CD4-positive, alpha-beta T cell treated with Interleukin-1 beta for 1 hour (primary cell): ENCODE measurements at places on chromosomes 13 and 19.

GRCh38 chr13:51906581-51906980 is 44.8 kb downstream of the CCDC70 start:
- no peak for DNase-seq

DNA sequence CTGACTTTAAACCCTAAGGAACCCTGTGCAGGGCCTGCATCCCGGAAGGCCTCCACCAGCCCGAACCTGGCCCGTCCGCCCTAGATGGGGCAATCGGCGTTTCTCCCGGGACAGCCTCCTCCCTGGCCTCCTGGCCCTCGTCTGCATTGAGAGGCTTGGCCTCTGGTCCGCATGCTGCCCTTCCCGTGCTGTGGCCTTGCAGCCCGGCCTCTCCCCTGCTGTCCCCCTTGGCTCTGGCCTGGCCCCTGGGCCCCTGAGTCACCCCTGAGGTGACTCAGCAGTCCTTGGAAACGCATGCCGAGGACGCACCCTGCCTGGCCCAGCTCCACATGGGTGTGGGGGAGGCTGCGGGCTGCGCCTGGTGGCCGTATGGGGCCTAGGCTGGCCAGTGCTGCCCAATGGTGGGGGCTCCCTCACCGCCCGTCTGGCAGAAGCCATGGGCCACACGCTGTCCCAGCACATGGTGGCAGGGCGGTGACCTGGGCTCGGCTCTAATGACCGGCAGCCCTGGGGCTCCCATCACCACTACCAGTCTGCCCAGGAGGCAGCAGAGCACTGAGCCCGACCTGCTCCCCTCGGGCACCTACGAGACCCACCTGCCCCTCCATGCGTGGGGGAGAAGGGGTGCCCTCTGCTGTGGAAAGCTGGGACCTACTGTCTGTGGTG is 25.7 kb downstream of the SH3GL1 start:
- no peak for DNase-seq

GRCh38 chr13:73059460-73060250 is 850 bp downstream of the KLF5 start:
- DNase-seq = peak; percentile 25

GRCh38 chr13:47046706-47047105 is 149.9 kb upstream of the HTR2A start:
- no peak for DNase-seq

DNA sequence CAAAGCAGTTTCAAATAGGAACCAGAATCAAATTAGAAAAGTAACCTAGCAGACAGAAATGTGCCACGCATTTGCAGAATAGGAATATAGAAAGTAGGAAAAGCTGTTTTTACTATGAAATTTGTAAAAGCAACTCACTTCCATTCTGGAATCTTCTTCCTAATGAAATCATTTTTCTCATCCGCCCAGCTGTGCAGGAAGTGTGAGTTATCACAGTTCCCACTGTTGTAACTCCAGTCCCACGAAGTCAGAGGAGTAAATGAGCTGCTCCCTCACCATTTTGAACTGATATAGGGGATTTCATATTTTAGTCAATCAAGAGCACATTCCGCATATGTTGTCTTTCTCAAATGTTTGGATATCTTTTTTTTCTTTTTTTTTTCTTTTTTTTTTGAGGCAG is 230.8 kb downstream of the TBC1D4 start:
- DNase-seq = no peak

DNA sequence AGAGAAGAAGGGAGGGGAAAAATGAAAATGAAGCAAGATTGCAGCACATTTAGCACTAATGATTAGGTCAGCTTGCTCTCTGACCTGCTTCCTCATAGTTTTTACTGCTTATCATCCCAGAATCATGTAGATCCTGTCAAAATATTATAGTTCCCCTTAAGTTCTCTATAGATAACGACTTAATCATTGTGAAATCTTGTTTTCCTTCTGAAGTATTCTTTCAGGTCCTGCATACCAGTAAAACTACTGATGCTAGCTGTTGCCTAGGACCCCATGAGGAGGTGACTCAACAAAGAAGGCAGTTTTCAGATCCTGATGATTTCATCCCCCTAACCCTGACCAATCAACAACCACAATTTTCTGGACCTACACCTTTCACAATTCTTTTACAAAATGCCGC is 1131.7 kb downstream of the SLITRK5 start:
- no peak for DNase-seq

GRCh38 chr19:9868983-9869617 is 34.0 kb downstream of the PIN1 start:
- DNase-seq = no peak

DNA sequence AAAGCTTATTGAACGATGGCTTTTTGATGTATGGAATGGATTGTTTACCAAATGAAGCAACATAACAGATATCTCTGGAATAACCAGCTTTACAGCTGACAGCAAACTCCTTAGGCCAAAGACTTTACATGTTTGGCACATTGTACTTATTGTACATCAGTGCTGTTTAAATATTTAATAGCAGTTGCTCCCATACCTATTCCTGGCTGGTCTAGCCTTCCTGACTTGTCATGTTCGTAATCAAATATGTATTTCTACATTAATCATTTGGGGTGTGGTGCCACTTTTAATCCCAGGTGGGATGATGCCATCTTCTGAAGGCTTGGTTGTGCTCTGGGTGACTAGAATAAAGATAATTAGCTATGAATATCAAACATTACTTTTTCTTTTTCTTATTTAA is 67.4 kb upstream of the FRY start:
- DNase-seq = no peak

- no peak for DNase-seq
Measured at GRCh38 chr19:31439270-31439573, 90.0 kb upstream of the TSHZ3 start.

DNA sequence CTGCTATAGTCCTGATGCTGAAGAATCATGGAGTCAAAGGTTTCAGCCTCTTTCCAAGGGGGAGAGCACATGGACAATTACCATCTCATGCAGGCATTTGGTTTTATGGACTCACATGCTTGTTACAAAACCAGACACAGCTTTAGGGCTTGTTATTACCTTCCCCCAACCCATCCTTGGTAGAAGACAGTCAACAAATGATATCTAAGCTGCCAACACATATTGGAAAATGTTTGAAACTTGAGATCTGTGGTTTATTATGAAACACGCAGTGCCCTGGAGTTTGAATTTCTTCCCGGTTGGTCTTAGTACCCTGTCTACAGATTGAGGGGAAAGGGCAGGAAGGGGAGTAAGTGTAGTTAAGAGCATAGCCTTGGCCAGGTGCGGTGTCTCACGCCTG is 12.5 kb upstream of the CYP2A6 start:
- DNase-seq = no peak

GRCh38 chr19:3056417-3057088 is 5.7 kb downstream of the TLE5 start:
- DNase-seq = no peak

- peak; percentile 24 for DNase-seq
Measured at GRCh38 chr13:73722120-73722519, 412.1 kb downstream of the KLF12 start.

DNA sequence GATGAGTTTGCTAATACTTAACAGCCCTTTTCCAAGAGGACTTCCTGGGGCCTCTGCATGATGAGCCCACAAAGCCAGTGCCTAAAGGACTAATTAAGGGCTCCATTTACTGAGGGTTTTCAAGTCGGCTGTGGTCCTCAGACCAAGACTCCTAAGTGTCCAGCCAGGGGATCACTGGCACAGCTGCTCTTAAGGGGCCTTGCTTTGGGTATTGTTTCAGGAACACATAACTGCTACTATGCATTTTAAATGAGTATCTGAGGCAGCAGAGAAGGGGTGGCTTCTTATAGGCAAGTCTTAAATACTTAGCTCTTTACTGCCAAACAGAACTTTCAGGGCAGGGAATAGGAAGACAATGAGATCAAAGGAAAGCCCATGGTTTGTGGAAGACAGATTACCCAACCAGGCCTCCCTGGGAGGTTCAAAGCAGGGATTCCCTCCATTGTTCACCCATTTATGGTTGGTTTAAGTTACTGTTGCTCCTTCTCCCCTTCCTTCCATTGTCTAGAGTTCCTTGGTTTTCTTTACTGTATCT is 61.9 kb downstream of the TNFRSF19 start:
- DNase-seq = no peak

GRCh38 chr19:15859187-15859586 is 38.7 kb downstream of the CYP4F2 start:
- no peak for DNase-seq

- DNase-seq = no peak
Measured at GRCh38 chr19:30783936-30784335, 411.8 kb downstream of the ZNF536 start.

- DNase-seq = no peak
Measured at GRCh38 chr19:3818466-3818865, 32.3 kb upstream of the MATK start.

GRCh38 chr19:48171710-48172109 is 1.2 kb downstream of the ZSWIM9 start:
- DNase-seq = no peak

GRCh38 chr13:112821340-112822055 is 131.7 kb downstream of the ATP11A start:
- DNase-seq = no peak

GRCh38 chr13:43006893-43007631 is 15.0 kb upstream of the EPSTI1 start:
- DNase-seq = no peak

DNA sequence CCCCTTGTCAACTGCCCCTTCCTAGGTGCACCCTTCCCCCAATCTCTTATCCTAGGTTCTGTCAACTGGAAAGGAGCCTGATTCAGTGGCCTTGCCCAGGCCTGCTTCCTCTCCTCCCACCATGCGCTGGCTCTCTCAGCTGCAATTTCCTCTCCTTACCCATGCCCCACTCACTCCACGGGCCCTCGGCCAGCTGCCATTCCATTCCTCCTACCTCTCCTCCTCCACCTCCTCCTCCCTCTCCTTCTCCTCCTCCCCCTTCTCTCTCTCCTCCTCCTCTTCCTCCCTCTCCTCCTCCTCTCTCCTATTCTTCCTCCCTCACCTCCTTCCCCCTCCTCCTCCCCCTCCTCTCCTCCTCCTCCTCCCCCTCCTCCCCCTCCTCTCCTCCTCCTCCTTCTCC is 9.6 kb upstream of the TIMM44 start:
- no peak for DNase-seq

- DNase-seq = no peak
Measured at GRCh38 chr13:30319655-30320054, 12.3 kb upstream of the KATNAL1 start.

GRCh38 chr13:58949646-58950045 is 1214.1 kb downstream of the DIAPH3 start:
- no peak for DNase-seq

- DNase-seq = no peak
Measured at GRCh38 chr13:50389726-50390125, 374.5 kb downstream of the KCNRG start.

GRCh38 chr13:67216864-67217263 is 13.3 kb downstream of the PCDH9 start:
- no peak for DNase-seq

DNA sequence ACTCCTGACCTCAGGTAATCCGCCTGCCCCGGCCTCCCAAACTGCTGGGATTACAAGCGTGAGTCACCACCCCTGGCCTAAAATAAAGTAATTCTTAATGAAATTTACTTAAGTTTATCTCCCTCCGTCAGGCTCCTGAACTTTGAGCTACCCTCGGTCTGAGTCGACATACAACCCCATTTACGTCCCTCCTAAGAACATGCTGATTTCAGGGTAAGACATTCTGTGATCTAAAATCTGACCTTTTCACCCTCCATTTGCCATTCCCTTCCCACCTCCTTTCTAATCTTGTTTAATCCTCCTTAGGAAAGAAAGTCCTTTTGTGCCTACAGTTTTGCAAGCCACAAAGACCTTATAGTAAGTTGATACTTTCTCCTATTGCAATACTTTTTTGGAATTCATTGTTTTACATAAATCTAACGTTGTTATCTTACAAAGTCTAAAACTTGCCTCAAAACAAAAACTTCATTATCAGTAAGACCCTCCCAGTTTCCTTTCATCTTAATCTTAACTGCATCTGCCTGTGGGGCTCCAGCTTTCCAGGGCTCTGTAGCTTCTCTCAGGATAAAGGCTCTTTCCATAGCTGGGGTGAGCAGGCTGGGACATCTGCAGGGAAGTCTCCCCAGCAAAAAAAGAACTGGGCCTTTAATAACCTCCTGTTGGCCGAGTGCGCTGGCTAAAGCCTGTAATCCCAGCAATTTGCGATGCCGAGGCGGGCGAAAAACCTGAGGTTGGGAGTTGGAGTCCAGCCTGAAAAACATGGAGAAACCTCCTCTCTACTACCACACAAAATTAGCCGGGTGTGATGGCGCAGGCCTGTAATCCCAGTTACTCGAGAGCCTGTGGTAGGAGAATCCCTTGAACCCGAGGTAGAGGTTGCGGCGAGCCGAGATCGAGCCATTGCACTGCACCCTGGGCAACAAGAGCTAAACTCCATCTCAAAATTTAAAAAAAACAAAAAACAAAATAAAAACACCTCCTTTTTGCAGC is 143.1 kb downstream of the ZNF737 start:
- DNase-seq = no peak

DNA sequence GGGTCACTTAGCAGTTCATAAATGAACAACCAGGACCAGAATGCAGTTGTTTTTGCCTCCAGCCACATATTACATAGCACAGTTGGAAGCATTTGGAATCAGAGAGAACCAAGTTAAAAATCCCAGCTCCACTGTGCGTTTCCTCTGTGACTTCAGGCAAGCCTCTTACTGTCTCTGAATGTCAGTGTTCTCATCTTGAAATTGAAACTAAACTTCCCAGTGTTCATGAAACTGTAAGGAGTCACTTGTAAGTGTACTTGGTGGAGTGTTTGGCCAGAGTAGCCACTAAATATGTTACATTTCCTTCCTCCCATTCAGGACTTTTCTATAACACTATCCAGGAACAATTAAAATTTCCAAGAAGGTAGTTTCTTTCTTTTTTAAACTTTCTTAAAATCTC is 276.8 kb downstream of the KCNRG start:
- DNase-seq = no peak

DNA sequence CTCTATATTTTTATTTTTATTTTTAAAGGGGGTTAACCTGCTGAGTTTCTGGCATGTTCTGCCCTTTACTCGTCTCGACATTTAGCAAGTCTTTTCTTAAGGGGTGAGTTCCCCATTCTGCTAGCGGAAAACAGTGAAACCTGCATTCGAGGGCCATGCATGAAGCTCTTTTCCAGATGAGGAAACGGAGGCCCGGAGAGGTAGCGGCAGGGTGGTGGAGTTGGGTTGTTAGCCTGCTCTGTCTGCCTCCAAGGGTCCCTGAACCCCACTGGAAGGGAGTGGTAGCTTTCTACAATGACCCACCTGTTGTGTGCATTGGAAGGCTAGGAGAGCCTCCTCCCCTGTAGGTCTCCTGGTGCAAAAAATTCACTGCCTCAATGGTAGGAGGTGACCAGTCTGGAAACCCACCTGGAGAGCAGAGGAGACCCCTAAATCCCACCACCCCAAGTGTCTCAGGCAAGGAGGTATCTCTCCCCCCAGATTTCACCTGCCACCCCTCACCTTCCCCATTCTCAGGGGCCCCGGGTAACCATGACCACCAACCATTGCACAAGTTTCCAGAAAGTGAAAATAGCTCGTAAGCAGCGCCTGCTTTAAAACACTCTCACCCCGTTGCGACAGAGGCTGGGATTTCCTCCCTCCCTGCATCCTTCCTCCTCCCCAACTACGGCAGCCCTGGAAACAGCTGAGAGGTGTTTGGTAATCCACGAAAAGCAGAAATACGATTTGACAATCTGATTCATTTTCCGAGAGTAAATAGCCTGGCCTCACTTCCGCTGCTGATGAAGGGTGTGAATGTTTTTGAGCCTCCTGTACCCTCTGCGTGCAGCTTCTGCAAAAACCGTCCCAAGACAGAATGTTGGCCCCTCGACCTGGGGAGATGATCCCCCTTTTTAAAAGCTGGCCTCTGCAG is 3.5 kb downstream of the KLF2 start:
- DNase-seq = peak; percentile 88

GRCh38 chr13:97109841-97110492 is 112.2 kb upstream of the MBNL2 start:
- peak; percentile 81 for DNase-seq

GRCh38 chr13:101996954-101997353 is 404.9 kb downstream of the FGF14 start:
- DNase-seq = no peak
